SW480 (cell line): ENCODE measurements at places on chromosomes 4 and X.
A peak's percentile ranks its signal among the peaks of the same experiment; 100 is the strongest.

DNA sequence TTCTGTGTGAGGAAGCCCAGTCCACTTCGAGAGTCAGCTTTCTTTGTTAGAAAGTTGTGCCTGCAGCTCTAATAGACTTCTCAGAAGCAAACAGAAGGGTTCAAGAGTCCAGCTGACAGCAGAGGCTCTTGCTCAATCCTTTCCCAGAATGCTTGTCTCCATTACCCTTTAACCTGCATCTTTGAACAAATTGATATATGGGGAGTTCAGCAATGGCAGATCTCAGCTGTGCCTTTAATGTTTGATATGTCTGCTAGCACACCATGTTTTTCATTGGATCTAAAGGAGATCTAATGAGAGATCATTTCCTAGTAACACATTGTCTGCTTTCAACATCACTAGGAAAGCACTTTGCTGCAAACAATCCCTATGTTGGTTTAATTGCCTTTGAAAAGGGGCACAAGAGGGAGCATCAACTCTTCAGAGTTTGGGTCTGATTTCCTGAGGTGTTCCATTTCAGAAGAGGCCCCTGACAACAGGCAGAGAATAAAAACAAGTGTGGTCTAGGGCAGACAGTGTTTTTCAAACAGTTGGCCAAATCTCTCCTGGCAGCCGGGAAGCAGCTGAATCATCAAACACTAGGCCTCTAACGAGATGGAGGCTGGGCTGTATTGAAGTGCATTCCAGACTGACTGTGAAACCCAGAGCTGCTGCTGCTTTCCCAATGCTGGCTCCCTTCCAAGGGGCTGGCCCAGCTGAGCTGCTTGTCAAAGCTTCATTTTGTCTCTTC lies 55.5 kb downstream of the LUZP4 start:
- peak; percentile 75 for DNase-seq

GRCh38 chr4:52852711-52853110 lies 9.4 kb upstream of the RASL11B start:
- DNase-seq = no peak

DNA sequence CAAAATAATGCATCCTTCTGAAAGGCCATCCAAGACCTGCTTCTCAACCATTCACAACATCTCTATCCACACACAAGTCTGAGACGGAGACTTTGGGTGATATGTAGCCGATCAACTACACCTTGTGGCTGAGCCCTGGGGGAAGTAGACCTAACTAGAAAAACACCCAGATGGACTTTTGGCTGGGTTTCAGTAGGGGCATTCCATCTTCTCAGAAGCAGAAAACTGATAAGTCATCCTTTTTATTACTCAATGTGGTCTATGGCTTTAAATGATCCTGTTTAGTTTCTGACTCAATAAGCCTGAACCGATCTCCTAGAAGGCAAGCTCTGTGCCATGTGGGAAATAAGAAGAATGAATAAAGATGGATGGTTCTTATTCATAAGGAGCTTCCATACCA lies 82.5 kb upstream of the AFF2 start:
- no peak for DNase-seq

- DNase-seq = no peak
Observed at GRCh38 chr4:88938138-88938537, 118.8 kb downstream of the FAM13A start.

DNA sequence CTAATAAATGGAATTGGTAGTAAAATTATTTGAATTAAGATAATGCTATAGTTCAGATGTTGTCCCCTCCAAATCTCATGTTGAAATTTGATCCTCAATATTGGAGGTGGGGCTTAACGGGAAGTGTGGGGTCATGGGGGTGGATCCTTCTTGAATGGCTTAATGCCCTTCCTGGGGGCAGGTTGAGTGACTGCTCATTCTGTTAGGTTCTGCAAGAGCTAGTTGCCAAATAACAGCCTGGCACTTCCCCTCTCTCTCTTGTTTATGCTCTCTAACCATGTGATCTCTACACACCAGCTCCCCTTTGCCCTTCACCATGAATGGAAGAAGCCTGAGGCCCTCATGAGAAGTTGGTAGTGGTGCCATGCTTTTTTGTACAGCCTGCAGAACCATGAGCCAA lies 724.8 kb upstream of the FTHL17 start:
- no peak for DNase-seq

DNA sequence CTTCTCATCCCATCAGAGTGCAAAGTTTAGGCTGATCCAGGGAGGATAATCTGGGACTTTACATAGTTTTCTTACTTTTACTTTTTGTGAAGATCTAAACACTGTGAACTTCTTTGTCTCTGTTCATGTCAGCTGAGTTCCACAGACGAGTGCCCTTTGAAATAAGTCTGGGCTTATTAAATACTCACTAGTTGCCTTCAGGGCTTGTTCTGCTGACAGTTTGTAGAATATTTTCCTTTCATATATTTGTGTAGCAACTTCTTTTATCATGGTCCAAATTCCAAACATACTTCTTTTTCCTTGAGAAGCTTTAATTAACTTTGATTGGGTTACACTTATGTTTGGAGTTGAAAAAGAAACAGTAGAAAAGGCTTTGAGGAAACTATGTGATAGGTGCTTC lies 109.6 kb downstream of the SH2D1A start:
- DNase-seq = no peak

DNA sequence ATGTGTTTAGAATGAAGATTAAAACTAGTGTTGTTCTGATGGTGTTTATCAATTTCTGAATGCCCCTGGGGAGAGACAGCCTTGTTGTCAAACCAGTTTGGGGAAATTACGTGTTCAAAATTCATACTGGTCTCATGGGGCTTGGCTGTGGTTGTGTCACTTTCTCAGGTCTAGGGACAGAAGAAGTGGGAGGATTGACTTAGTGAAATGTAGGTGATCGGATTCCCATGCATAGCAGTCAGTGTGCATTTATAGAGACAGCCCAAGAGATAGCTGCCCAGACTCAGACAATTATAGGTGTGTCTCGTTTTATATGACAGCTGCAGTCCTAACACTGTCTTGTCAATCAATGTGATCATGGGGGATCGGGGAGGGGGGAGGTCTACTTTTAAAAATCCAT lies 94.4 kb upstream of the CLCN4 start:
- no peak for DNase-seq

- no peak for DNase-seq
Observed at GRCh38 chrX:47571215-47571614, 10.2 kb downstream of the ARAF start.

DNA sequence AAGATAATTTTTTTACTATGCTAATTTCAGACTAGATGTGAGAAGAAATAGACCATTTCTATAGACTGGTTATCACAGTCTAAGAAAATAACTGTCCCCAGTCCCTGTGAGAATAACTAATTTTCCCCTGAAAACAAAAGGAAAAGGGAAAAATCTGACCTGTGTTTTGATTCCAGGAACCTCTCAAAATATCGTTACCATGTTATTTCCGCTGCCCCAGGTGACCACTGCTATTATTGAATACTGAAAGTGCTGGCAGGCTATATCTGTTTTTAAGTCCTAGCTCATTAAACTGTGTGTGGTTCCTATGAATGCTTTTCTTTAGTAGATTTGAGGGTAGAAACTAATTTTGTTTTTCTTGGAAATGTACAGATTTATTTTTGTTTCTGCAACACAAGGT lies 83.6 kb downstream of the GAB1 start:
- DNase-seq = no peak

DNA sequence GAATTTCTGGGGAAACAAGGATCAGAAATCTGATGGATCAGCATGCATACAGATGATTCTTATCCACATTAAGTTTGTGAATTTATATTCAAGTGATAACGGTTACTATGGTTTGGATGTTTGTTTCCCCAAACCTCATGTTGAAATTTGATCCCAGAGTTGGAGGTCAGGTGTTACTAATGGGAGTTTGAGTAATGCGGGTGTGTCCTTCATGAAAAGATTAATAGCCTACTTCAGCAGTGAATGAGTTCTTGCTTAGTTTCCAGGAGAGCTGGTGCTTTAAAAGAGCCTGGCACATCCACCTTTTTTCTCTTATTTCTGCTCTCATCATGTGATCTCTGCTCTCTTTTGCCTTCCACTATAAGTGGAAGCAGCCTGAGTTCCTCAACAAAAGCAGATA lies 712.4 kb downstream of the IL1RAPL1 start:
- peak; percentile 28 for DNase-seq

GRCh38 chr4:6032249-6033244 lies 14.3 kb upstream of the C4orf50 start:
- no peak for DNase-seq

DNA sequence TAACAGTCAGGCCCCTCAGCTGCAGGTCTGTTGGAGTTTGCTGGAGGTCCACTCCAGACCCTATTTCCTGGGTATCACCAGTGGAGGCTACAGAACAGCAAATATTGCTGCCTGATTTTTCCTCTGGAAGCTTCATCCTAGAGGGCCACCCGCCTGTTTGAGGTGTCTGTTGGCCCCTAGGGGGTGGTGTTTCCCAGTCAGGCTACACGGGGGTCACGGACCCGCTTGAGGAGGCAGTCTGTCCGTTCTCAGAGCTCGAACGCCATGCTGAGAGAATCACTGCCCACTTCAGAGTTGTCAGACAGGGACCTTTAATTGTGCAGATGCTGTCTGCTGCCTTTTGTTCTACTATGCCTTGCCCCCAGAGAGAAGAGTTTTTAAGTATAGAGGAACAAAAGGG lies 160.8 kb downstream of the DKK2 start:
- DNase-seq = no peak

DNA sequence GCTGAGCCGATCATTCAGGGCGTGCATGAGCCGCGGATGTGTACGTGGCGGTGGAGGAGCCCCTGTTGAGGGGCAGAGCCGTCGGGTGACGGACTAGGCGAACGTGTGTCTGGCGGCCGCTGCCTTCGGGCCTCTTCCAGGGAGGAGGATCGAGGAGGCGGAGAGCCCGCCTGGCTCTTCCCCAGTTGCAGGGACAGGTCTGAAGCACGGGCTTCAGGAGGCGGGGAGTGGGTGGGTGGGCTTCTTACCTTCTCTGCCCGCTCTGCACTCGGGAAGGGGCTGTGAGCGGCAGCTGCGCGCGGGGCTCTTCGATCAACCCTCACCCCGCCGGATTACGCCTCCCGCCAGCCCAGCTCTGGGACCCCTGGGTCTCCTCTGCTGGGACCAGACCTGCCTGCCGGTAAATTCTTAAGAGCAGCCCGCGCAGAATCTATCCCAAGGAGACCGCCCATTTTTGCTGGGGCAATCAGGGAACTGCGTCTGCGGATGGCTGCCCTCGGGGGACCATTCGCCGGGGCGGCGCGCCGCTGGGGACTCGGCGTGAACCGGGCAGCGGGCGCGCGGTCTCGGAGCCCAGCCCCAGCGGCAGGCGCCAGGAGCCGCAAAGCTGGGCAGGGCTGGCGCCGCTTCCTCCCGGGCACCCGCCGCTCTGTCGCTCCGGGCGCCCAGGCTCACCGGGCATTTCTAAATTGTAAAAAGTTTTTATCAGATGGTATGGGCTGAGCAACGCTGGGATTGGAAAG lies 4.9 kb downstream of the PLAC8 start:
- DNase-seq = peak; percentile 25

DNA sequence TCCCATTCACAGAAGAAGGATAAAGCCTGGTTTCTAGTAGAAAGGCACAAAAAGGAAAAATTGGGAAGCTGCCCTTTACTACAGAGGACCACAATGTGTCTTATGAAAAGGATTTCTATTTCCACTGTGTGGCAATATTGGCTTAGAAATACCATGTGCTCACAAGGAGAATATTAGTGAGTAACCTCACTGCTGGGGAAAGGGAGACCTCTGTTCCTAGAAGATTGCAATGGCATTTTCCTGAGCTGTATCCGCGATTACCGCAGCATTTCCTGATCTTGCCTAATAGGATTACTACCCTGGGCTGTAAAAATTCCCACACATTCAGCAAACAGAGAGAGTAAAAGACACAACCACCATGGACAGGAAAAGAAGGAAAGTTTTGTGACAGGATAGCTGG lies 308.8 kb upstream of the TECRL start:
- DNase-seq = no peak

DNA sequence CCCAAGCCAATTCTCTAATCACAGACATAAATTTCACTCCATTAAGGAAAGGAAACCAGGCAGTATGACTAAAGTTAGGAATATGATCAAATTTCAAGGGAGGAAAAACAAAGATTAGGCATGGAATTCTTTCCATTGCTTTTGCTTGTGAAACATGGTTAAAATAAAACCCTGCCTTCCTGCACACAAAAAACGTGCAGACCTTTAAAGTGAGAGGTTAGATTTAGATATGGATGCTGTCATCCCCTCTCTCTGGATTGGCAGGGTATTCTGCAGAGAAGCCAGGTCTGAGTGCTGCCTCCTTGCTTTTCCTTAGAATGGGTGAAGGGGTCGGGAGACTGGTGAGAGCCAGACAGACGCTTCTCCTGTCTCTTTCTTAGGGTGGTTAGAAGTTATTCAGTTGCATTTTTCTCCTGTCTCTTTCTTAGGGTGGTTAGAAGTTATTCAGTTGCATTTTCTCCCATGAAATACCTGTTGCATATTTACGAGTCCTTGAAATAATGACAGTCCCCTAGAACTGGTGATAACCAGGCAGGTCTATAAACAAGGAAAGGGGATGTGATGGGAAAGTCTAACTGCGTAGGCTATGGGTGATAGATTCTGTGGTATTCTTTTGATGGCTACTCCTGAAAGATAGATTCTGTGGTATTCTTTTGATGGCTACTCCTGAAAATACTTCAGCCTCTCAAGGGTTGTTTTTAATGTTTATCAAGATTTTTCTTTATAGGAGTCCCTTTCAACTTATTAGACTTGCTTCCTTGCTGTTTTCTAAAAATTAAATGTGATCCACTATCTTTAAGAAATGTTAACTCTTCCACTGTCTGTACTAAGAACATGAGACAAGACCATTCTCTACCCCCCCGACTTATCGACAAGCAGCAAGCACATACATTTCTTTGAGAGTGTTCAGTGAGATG lies 163.6 kb downstream of the SPRY1 start:
- no peak for DNase-seq

GRCh38 chr4:9771034-9771433 lies 10.4 kb upstream of the DRD5 start:
- DNase-seq = no peak

- DNase-seq = no peak
Observed at GRCh38 chr4:45846016-45846415, 277.8 kb downstream of the GABRG1 start.

DNA sequence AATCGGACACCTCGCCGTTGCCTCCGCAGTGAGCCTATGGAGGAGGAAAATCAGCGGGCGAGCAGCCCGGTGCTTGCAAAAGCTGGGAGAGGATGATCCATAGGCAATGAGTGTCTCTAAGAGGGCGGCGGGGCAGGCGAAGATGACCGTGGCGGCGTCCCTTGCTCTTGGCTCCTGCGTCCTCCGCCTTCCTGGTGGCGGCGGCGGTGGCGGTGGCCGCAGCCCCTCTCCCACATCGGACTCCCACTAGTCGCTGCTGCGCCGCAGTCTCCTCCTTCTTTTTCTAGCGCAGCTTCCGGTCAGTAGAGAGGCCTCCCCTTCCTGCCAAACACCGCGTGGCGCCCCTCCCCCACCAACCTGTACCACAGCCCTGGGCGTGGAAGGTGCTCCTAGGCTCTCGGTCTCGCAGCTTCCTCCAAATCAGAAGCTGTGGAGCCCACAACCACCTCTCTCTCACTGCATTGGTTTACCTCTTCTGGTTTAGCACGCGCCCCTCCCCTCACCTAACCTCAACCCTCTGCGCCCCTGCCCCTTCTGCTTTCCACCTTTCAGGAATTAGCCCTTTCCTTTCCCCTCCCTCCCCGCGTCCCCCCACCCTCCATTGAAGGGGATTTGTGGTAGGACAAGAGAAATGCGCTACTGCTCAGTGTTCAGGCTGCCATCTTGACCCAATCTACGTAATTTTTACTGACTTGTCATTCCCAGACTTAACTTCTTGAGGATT lies at the start of gene SPIN3:
Gene SPIN3 (minus strand): TSS at position 271 of the 724 bp plus-strand sequence. CDS start 594 bp downstream, outside the sequence.
- peak; percentile 89 for DNase-seq
